ENCODE measurements at places on chromosomes 13 and 19. TPM values are rescaled to one million over a fixed set of nuclear protein-coding genes. Genes with fewer than 3 reads are reported as not detected.

Gene FGF9
- 19.5 TPM for total RNA-seq

Gene IRGC
- total RNA-seq = not detected

Gene SPRED3
- 8.7 TPM for total RNA-seq

Gene ZIM2
- total RNA-seq = not detected

Gene LYL1
- 1.3 TPM for total RNA-seq

Gene FBN3
- 18.3 TPM for total RNA-seq

Gene CEACAM21
- not detected for total RNA-seq

Gene CCDC70
- total RNA-seq = not detected

Gene CYP2A7
- not detected for total RNA-seq

Gene GTF2F1
- total RNA-seq = 56.0 TPM

Gene GFY
- total RNA-seq = 0.88 TPM

Gene LAIR1
- total RNA-seq = not detected

Gene TMEM255B
- total RNA-seq = 13.8 TPM

- no peak for DNase-seq
These were observed 1.3 kb upstream of the PNMA8C start for GRCh38 chr19:46429999-46430398.

GRCh38 chr13:94967183-94968039 lies 255.1 kb upstream of the SOX21 start:
- peak; percentile 52 for DNase-seq

GRCh38 chr13:66835040-66835628 lies 395.0 kb downstream of the PCDH9 start:
- DNase-seq = peak; percentile 74

DNA sequence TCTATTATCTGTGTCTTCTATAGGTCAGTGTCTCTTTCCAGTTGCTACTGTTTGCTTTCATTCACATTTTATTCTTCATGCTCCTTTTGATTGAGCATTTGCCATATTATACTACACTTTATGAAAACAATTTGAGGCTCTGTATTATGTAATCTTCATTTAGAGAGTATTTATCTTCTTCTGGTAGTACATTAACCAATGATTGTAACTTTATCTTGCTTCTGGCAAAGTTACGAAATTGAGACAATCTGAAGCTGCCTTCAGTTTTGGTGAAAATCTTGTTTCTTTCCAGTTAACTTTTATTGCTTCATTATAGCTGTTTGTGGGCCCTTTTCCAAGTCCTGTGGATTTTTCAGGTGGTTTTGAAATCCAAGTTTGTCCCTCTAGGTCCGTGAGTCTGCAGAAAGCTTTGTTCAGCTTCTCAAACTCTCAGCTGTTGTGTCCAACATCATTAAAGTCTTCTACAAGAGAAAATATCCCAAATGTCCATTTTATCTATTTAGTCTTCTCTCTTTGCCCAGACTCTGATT lies 1255.4 kb upstream of the SPRY2 start:
- no peak for DNase-seq

GRCh38 chr19:5136073-5136855 lies 167.4 kb downstream of the KDM4B start:
- no peak for DNase-seq

- DNase-seq = peak; percentile 69
These were observed 8.7 kb downstream of the SIGLECL1 start for GRCh38 chr19:51259348-51260245.

- DNase-seq = no peak
These were observed 22.0 kb downstream of the GGACT start for GRCh38 chr13:100566543-100566942.

GRCh38 chr19:1069009-1069779 lies 2.2 kb downstream of the ARHGAP45 start:
- no peak for DNase-seq

DNA sequence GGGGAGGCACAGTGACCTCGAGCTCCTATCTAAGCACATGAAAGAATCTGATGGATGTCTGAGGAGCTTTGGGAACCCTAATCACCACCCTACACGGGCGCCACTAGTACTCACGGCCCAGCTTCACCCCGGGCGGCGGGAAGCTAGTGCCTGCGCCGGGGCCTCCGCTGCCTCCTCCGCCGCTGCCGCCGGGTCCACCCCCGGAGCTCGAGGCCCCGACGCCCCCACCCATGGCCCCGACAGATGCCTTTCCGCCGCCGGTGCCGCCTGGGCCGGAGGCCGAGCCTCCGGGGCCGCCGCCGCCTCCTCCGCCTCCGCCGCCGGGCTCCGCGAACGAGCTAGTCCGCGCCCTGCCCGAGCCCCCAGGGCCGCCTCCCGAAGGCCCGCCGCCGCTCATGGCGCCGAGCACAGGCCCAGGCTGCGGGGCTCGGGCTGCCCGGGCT lies 312 bp downstream of the GSK3A start:
- no peak for DNase-seq

- no peak for DNase-seq
These were observed 21.2 kb downstream of the MAST1 start for GRCh38 chr19:12859546-12859945.

- DNase-seq = no peak
These were observed 31.3 kb downstream of the MEGF8 start for GRCh38 chr19:42356686-42357085.

DNA sequence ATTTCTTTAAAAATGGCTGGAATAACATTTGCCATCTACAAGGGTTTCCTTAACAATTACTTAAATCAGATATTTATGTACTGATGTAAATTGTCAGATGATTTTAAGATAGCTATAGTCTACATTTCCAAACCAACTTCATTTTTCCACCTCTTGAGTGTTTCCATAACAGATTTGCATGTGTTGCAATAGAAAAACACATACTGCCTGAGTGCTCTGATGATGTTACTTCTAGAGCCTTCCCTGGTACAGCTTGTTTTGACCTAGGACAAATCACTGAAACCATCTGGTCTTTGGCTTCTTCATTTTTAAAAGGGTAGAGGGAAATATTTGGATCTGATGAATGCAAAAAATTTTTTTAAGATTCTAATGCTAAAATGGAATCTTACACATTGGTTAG lies 245.9 kb downstream of the PCDH9 start:
- DNase-seq = no peak

DNA sequence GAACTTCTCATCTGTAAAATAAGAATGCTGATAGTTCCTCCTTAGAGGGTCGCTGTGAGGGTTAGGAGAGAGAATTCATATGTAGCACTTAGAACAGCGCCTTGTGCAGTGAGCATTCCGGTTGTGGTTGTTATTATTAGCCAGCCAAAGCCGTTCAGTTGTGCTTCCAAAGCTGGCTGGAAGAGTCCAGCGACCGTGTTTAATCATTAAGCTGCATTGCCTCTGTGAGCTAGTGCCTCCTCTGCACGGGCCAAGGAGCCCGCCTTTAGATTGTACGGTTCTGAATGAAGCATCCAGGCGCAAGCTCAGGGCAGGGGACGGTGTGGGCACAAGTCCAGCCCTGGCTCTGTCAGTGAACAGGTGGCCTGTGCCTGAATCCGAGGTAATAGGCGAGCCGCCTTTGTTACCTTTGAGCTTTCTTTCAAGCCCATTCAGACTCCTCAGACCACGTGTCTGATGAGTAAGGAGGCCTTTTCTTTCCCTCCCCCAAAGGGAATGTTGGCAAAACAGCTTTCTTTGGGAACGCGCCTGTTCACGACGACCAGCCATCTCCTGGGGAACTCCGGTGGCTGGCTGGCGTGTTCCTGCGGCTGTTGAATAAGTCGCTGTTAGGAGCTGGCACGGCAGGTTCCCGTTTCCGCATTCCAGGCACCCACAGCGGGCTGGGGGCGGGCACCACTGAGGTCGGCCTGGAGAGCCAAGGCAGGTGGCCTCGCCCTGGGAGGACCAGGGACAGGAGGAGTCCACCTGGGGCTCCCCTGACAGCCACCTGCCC lies 25.1 kb downstream of the SIPA1L3 start:
- DNase-seq = peak; percentile 34

DNA sequence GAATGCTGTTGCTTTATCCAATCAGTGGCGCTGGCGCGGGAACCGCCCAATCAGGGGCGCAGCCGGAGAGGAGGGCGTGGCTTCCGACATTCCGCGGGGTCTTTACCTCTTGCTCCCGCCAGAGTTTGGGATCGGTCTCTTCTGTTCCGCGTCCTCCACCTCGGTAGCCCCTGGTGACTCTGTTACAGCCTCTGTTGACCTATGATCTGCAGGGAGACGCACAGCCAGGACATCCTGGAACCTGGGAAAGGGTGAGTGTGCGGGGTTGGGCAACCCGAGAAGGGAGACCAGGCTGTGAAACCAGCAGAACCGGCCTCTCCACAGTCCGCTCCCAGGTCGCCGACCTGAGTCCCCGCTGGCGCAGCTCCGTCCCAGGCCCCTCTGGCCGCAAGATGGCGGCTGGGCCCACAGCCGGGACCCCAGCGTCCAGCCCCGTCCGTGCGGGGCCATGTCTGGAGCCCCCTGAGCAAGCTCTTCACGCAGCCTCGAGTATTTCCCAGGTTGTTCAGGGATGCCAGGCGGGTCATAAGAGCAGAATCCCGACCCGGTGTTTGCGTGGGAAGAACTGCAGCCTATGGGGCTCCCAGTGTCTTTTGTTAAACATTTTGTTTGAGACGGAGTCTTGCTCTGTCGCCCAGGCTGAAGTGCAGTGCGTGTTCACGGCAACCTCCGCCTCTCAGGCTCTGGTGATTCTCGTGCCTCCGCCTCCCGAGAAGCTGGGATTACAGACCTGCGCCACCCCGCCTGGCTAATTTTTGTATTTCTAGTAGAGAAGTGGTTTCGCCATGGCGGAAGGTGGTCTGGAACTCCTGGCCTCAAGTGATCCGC lies 4.4 kb upstream of the ZNF681 start:
- peak; percentile 94 for DNase-seq

GRCh38 chr19:50875795-50876422 lies 2.7 kb downstream of the KLK2 start:
- DNase-seq = no peak

DNA sequence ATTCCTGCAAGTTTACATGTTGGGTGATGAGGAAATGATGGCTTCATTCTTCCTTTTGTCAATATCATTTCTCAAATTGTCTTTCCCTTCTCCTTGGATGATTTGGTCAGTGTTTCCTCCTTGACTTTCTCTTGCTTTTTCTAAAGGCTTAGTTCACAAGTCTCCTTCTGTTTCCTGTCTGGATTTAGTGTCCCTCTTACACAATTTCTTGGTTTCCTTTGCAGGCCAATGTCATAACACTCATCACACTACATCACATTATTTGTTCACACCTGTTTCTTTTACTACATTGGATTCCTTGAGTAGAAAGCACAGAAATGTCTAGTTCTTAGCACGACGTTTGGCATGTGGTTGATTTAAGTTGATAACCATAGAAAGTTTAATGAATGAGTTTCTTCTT lies 490.7 kb downstream of the TDRD3 start:
- DNase-seq = no peak

DNA sequence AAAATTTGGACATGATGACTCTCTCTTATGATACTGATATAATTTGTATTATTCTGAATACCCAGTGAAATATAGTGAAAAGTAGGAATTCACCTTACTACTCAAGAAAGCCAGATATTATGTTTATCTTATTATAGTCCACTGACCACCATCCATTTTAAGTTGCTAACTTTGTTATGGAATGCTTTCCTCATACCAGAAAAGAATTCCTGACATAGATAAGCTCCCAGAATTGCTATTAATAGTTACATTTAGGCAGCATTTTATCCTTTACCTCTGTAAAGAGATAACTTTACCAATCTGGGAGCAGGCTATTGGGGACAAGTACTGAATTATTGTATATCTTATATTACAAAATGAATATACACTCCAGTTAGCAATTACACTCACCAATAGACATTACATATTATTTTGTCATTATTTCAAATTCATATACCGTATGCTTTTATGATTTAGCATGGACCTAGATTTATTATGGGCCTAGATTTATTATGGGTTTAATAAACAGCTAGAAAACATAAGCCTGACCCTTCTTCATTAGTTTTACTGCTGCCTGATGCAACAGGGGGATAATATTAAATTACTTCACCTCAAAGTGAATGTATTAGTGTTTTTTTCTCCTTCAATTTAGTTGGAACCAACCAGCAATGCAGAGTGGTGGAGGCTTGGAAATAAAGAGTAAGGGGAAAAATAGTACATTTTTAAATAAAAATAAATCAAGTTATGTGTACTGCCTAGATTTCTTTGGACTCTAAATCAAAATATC lies 1886.1 kb downstream of the PCDH9 start:
- no peak for DNase-seq

- peak; percentile 36 for DNase-seq
These were observed 1.5 kb upstream of the TRAPPC5 start for GRCh38 chr19:7678971-7679751.

DNA sequence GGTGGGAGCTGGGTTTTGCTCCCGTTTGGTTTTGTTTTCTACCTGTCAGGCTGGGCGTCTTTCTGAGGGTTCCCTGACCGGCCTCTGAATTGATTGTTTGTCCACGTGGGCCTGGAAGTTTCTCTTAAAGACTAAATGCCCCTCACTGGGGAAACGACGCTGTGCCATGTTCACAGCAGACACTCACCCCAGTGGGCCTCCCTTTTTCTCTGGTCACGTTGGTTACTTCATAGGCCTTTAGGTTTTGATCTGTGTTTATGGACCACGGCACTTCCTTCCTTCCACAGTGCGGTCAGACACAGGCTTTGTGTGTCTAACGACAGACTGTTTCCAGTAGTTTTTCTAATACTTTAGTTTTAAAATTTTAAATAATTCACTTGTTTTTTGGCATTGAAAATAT lies 20.1 kb upstream of the NDUFS7 start:
- DNase-seq = no peak

DNA sequence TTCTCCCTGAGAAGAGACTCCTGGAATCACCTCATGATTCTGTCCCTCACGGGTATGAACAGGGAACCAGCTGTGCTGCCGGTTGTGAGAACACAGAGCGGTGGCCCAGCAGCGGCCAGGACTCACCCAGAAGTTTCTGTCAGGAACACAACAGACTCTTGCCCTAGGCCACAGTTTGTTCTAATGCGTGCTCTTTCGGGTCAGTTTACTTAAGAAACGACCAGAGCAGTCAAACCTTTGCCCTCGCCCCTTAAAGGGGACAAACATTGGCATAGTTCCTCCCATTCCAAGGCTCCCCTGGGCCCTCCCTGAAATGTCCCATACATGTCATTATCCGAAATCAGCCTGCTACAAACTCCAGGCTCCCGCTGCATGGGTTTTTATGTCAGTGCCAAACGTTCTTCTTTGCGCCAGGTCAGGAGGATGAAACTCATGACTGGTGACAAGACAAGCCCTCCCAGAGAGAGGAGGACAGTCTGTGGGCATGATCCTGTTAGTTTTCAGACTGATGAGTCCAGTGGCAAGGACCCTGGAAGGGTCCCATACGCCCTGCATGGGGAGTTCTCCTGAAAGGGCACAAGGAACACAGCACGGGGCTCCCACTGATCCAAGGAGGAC lies 18.3 kb downstream of the ZIC5 start:
- DNase-seq = no peak

Data from glutamatergic neuron (in vitro differentiated cells).